ENCODE measurements at places on chromosomes 12 and 14. TPM values are rescaled to one million over a fixed set of nuclear protein-coding genes. Genes with fewer than 3 reads are reported as not detected.

ATXN3 gene
- total RNA-seq, result 3.1 TPM

NEUROD4 gene
- total RNA-seq, result not detected

AQP2 gene
- total RNA-seq, result not detected

TMPRSS12 gene
- not detected for total RNA-seq

DTD2 gene
- total RNA-seq, result 35.9 TPM

CDKN1B gene
- 29.8 TPM for total RNA-seq

LRRC23 gene
- total RNA-seq, result 11.8 TPM

A2M gene
- not detected for total RNA-seq

FITM1 gene
- not detected for total RNA-seq

BMP4 gene
- total RNA-seq, result 8.8 TPM

TAS2R30 gene
- total RNA-seq, result 0.63 TPM

SLC16A7 gene
- 14.5 TPM for total RNA-seq

VIPAS39 gene
- total RNA-seq, result 16.2 TPM

MANSC4 gene
- not detected for total RNA-seq

ADAM21 gene
- under 0.01 TPM for total RNA-seq

FOXN4 gene
- not detected for total RNA-seq

PTGDR gene
- not detected for total RNA-seq

RPGRIP1 gene
- total RNA-seq, result not detected

GPX2 gene
- total RNA-seq, result not detected

DCN gene
- total RNA-seq, result 110 TPM

IL23A gene
- 1.1 TPM for total RNA-seq

CBX5 gene
- 44.6 TPM for total RNA-seq

All from mesangial cell (primary cell).